Left colon (tissue), 2 donors: ENCODE measurements at places on chromosomes 2 and 18.

DNA sequence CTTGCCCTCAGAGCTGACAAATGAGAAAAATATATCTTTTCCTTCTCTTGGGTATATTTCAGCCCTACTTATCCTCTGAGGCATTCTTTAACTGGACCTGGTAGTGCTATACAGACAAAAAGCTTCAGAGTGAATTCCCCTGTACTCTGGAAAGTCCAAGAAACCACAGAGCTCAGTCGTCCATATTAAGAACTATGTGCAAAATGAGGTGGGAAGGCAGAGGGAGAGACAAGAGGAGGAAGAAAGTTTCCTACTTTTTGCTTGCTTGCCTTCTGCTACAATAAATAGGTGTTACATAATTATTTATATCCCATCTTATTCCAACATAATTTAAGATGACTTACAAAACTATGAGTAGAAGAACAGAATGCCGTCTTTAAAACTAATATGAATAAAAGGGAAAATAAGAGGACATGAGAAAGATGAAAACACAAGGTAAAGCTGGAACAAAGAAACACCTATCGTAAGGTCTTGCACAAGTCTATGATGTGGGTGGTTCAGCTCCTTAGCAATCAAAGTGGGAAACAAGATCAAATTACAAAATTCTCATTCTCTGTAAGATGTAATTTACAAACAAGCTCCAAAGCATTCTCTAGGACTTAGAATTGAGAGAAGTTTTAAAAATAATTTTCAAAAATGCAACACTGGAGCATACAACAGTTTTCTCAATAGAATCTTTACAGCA lies 97.9 kb downstream of the BAZ2B start:
- DNase-seq, result no peak

DNA sequence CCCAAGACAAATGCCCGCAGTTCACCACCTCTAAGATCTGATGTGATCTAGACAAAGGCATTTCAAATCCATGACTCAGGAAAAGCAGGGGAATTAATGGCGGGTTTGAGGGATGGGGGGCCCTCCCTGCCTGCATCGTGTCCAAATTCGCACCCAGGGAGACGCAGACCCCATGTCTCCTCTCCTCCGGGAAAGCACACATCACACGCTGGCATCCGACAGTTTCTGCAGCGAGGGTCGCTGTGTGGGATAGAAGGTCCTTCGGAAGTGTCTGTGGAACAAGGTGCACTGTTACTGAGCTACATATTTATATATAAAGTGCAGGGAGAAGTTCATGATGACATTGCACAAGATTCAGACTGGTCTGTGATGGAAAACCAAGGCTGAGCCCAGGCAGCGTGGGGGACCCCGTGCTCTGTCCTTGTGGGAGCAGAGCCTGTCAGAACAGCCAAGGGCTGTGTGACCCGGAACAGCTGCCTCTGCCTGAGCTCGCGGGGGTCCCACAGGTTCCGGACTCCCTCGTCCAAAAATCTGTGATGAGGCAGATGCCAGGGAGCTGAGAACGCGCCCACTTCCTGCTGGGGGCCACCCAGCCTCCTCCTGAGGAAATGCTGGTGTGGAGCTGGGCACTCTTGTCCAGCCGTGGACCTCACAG lies 82.3 kb upstream of the CTDP1 start:
- DNase-seq, result no peak

DNA sequence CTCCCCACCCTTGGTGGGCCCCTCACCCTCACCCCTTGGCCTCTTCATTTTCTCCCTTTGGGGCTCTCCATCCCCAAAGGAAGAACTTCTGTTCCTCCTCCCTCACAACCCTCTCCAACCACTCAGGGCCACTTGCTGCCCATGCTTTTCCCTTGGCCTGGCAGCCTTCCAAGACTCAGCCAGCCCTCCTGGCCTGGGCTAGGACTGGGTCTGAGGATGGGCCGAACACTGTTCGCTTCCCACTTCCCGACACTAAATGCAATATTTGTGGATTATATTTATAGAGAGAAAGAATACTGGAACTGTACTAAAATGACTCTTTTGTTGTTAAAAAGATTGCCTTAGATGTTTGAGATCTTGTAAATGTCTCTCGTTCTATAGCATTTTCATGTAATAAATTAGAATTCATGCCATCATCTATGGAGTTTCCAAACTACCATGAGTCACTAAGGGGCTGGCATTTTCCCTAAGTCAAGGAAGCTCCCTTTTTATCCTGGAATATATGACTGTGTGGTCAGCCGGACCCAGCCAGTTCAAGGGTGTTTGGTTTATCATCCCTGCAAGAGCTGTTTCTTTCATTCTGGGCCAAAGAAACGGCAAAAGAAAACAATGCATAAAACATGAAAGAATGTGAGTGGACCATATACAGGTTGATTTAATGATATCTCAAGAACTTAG lies 3.8 kb downstream of the CXCR2 start:
- DNase-seq, result no peak

DNA sequence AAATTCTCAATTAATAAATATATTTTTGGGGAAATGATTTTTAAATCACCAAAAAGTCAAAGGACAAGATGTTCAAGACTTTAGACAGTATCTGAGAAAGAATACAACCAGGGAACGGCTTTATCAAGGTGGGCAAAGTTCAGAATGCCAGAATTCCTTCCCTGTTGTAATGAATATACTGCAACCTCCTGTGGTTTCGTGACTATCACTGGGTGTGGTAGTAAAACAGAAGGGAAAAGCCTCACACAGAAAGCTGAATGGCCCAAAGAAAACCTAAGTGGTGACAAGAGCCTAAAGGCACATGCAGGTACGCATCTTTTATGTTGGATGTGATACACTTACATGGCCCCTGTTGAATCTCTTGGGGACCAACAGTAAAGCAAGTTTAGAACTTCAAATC lies 37.1 kb downstream of the MBD2 start:
- DNase-seq, result no peak

GRCh38 chr2:232382331-232383225 lies 4.0 kb downstream of the ALPP start:
- DNase-seq, result no peak

GRCh38 chr2:211132046-211132445 lies 575.6 kb downstream of the CPS1 start:
- no peak for DNase-seq

GRCh38 chr2:208297961-208298360 lies 31.9 kb downstream of the PIKFYVE start:
- DNase-seq, result no peak

DNA sequence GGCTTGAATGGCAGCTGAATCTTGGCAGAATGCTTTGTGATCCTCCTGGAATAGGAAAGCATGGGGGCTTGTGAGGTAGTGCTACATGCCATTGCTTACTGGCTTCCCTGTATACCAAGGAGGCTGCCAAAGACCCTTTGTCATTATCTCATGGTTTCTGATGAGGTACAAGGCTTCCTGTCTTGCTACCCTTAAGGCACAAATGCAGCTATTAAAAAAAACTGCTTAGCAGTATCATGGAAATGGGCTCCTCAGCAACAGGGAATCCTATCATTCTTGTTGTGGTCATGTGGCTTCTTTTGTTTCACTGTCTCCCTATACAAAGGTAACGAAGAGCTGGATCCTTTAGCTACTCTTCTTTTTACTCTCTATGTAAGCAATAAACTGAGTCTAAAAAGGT lies 6.6 kb upstream of the KANSL1L start:
- DNase-seq, result no peak

- DNase-seq, result no peak
These were observed 166.7 kb upstream of the GLI2 start for GRCh38 chr2:120568975-120569268.
